ENCODE measurements at places on chromosomes 11 and 22. TPM values are rescaled to one million over a fixed set of nuclear protein-coding genes. Genes with fewer than 3 reads are reported as not detected.

- DNase-seq: peak; percentile 89
Observed at GRCh38 chr22:44933666-44934453, 75.9 kb downstream of the PHF21B start.

GRCh38 chr11:17020831-17021230, 6.6 kb upstream of the PLEKHA7 start:
- no peak for DNase-seq

GRCh38 chr11:20369826-20370225, 6.3 kb downstream of the HTATIP2 start:
- no peak for DNase-seq

- peak; percentile 2 for DNase-seq
Observed at GRCh38 chr22:49087198-49087597, 740.5 kb downstream of the BRD1 start.

- no peak for DNase-seq
Observed at GRCh38 chr11:87712802-87713202, 462.4 kb downstream of the RAB38 start.

DNA sequence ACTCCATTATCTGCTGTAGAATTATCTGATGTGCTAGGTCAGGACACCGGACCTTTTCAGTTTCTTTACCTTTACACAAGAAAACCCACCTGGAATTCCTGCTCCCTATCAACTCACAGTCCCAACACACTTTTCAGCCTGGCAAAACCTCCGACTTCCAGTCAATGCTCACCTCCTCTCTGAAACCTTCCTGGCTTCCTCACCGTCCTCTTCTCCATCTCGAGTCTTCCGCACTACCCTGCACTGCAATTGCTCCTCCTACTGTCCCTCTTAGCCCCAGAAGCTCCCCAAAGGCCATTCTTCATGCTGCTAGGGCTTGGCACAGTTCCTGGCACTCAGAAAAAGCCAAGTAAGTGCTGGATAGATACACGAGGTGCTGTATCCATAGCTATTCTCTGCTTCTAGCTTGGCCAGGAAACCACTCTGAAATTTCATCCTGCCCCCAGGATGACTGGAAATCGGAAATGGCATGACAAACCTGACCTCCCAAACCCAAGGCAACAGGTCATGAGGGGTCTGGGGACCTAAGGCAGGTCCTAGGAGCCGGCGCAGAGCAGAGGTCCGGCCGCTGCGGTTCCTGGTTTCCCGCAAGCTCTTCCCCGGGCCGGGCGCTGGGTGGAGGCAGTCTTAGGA, 702 bp downstream of the SYN3 start:
- no peak for DNase-seq

GRCh38 chr22:20656902-20657836, 116.7 kb upstream of the SERPIND1 start:
- peak; percentile 11 for DNase-seq

- DNase-seq: peak; percentile 46
Observed at GRCh38 chr11:112051768-112052167, 22.0 kb downstream of the PIH1D2 start.

DNA sequence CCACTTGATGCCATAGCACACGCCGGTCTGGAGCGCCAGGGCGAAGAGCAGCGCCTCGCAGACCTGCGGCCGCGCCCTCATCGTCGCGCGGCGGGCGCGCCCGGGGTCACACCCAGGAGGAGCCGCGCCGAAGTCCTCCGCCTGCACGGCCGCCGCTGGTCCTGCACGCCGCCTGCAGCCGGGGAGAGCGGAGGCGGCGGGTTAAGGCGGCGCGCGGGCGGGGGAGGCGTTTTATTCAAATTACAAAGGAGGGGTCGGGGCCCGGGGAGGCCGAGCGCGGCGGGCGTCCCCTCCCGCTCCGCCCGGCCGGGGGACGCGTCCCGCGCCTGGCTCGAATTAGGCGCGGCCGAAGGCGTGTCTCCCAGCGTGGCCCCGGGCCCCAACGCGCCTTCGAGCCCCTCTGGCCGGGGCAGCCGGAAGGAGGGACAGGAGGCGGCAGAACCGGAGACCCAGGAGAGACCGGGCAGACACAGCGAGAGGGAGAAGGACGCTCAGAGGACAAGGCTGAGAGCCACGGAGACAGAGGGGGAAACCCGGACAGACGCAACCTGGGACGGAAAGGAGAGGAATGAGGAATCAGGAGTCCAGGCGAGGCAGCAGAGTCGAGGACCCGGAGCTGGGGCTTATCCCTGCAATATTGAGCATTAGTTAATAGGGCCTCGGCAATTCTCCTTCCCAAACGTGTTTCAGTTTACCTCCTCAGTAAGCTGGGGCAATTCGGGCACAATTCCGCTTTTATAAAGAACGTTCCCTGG, at the start of gene WNT11:
TSS of gene WNT11 (minus strand) at position 176 of the 755 bp plus-strand sequence. CDS start at position 81, 95 bp downstream.
- peak; percentile 92 for DNase-seq

- DNase-seq: no peak
Observed at GRCh38 chr11:35083181-35083430, 55.9 kb upstream of the CD44 start.

GRCh38 chr22:33076343-33076742, 18.2 kb upstream of the SYN3 start:
- DNase-seq: no peak

DNA sequence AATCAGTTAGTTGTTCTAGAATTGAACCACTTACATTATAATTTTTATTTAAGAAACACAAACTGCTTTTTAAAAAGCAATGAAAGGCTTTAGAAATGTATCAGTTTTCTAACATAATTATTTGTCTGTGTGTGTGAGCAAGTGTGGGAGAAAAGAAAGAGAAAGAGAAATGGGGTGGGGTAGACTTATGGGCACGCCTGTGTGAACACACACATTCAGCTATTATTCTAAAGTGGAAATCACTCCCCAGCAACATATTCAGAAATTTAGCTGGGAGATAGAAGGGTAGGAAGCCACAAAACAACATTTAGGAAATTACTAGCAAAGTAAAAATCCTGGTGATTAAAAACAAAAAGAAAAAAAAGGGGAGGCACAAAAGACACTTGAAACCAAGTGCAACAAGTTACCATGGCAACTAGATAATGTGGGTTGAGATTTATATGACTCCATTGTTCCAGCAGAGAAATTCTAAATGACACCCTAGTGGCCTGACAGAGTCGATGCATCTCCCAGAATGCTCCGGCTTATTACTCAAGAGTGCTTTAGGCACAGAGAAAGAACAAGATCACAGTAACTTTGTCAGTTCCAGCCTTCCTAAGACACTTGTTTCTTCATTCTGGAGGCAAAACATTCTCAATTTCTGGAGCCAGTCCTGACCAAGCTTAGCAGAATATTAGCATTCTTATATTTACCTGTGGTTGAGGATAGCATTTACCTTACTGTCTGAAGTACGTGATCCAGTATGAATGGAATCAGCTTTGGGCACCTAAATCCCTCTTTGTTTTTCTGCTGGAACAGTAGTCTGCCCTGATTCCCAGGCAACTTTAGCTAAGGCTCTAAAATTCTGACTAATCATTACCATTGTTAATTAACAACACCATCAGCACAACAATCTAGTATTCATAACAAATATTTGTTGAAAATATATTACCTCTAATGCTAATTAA, 444.4 kb downstream of the DLG2 start:
- no peak for DNase-seq

- no peak for DNase-seq
Observed at GRCh38 chr11:91819777-91820176, 404.8 kb upstream of the FAT3 start.

GRCh38 chr11:73184953-73185671, 33.0 kb upstream of the P2RY2 start:
- DNase-seq: peak; percentile 94

DNA sequence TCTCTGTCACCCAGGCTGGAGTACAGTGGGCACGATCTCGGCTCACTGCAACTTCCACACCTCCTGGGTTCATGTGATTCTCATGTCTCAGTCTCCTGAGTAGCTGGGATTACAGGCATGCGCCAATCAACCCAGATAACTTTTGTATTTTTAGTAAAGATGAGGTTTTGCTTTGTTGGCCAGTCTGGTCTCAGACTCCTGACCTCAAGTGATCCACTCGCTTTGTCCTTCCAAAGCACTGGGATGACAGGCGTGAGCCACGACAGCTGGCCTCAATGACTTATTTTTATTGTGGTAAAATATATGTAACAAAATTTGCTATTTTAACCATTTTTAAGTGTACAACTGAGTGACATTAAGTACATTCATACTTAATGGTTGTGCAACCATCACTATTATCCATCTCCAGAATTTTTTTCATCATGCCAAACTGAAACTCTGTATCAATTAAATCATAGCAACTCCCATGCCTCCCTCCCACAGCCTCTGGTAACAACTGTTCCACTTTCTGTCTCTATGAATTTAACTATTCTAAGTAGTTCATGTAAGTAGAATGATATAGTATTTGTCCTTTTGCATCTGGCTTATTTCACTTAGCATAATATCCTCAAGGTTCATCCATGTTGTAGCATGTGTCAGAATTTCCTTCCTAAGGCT, 50.7 kb upstream of the CWF19L2 start:
- no peak for DNase-seq

GRCh38 chr11:57515332-57516060, at the start of gene SLC43A1:
SLC43A1 (minus strand) TSS chr11:57515702; CDS start chr11:57514111, 1,591 bp downstream.
- peak; percentile 91 for DNase-seq

DNA sequence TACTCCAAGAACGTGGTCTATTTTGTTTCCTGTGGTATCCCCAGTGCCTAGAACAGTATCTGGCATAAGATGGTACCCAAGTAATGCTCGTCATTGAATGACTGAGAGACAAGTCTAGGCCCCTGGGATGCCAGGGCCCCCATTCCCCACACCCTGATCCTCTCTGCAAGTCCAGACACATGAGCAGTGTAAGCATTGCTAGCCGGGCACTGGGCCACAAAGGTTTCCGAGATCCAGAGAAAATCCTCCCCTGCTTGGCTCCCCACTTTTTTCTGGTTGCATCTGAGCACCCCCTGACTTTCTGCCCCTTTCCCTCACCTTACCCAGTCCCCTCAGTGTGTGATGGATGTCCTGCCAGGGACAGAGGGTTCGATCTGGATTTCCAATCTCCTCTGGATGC, 160.1 kb upstream of the NECTIN1 start:
- DNase-seq: no peak

GRCh38 chr22:49156662-49157285, 670.9 kb downstream of the BRD1 start:
- peak; percentile 53 for DNase-seq

DNA sequence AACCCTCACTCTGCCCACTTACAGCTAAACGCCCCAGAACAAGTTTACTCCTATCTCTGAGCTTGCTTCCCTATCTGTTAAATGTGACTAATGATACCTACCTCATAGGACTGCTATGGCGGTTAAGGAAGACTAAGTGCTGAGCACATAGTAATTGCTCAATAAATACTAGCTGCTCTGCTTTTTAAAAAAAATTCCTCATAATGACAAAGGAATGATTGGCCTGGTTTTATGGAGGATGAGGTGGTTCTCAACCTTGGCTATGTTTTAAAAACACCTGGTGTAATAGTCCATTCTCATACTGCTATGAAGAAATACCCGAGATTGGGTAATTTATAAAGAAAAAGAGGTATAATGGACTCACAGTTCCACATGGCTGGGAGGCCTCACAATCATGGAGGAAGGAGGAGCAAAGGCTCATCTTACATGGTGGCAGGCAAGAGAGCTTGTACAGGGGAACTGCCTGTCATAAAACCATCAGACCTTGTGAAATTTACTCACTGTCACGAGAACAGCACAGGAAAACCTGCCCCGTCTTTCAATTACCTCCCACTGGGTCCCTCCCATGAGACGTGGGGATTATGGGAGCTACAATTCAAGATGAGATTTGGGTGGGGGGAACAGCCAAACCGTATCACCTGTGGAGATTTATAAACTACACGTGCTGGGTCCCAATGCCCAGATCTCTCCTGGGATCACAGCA, 127.2 kb upstream of the SYT13 start:
- no peak for DNase-seq

DNA sequence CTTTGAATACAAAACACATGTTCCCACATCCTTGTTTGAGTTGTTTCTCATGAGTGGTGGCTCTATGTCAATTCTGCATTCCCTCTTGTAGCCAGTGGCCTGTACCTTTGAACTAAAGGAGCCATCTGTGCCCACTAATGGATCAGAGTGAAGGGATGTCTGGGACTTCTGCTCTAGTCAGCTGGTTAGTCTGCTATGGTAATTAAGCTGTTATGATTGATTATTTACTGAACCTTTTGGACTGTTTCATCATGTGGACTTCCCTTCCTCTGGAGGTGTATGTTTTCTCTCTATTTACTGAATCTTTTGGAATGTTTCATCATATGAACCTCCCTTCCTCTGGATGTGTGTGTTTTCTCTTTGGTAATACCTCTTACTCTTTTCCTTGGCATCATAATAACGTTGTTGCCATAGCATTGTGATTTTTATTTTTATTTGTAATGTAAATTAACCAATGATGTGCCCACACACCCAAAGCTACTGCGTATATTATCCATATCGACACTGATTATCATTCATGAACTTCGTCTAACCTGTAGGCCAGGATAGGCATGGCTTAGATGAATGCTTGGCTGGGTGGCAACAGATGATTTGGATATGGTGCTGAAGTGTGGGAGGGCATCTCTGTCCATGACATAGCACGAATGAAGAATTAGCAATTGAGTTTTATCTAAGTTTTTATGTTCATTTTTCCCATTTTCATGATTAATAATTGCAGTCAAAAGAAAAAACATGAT, 112.3 kb upstream of the SORL1-AS1 start:
- no peak for DNase-seq

- DNase-seq: peak; percentile 84
Observed at GRCh38 chr11:12175694-12176241, 65.4 kb downstream of the MICAL2 start.

Gene GAB4
- not detected for total RNA-seq

Gene ANAPC15
- total RNA-seq: 21.7 TPM

Gene EMSY
- 17.4 TPM for total RNA-seq

Gene ACR
- total RNA-seq: not detected

Gene IL10RA
- total RNA-seq: not detected

Gene VSIG2
- total RNA-seq: not detected

Gene ARHGEF17
- total RNA-seq: 67.0 TPM

Gene GPHA2
- total RNA-seq: not detected

Gene CYP2D6
- total RNA-seq: 0.36 TPM

Gene FAM180B
- not detected for total RNA-seq

Gene OR51B5
- total RNA-seq: not detected
